ENCODE measurements at places on chromosomes 5 and 9.

DNA sequence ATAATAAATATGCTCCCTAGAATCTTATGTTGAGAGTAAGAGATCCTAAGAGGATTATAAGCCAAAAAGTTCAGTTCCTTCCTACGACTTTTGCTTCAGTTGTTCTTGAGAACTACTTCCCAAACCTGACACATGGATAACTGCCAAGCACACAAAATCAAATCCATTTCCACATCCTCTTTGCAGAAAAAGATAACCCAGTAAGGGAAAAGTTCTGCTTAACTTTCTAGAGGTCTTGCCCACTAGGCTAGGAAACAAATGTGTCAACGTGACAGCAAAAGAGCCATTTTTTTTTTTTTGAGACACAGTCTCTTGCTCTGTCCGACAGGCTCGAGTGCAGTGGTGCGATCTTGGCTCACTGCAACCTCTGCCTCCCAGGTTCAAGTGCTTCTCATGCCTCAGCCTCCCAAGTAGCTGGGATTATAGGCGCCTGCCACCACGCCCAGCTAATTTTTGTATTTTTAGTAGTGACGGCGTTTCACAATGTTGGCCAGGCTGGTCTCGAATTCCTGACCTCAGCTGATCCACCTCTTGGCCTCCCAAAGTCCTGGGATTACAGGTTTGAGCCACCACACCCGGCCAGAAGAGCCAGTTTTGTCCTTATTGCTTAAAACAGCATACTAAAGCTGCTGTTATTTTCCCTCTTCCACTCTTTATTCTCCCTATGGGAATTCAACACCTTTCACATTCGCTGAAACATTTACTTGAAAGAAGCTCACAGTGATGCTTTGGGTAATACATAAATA lies 24.2 kb downstream of the CSNK1A1 start:
- no peak for DNase-seq

- no peak for DNase-seq
These were observed 185.8 kb upstream of the NREP start for GRCh38 chr5:111942661-111943401.

GRCh38 chr9:16172796-16173195 lies 620.0 kb downstream of the CCDC171 start:
- no peak for DNase-seq

GRCh38 chr9:27673641-27674040 lies 100.4 kb upstream of the C9orf72 start:
- no peak for DNase-seq

DNA sequence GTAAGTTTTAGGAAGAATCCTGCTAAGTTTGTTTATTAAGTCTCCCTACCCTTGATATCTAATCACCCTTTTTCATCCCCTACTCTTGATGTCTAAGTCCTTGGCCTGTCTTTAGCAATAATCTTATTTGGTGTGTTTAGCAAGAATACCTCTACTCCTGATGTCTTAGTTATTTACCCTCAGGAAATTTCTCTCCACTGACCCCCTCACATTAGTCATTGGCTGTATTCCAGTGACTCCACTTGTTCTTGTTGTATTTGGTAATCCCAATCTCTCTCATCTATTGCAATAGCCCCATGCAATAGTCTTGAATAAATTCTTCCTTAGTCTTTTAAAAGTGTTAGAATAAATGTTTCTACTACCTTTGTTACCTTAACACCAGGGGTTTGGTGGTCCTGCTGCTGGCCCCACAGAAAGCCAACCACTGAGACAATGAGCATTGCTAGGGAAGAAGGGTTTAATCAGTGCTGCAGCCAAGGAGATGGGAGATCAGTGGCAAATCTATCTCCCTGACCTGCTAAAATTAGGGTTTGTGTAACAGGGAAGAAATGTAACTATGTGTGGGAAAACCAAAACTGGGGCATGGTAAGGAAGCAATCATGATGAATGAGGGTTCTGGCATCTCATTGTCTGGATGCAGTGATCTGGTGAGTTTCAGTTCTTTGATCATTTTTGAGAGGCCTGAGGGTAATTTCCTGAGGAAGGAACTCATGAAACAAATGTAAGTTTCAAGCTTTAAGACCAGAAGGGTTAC lies 236.4 kb upstream of the DAB2 start:
- no peak for DNase-seq

GRCh38 chr9:684054-684890 lies 157.2 kb upstream of the DMRT1 start:
- DNase-seq = no peak

- no peak for DNase-seq
These were observed at the start of gene TNFAIP8 for GRCh38 chr5:119355685-119356611. Gene TNFAIP8, plus strand, starts transcription at chr5:119356019. Its CDS starts 72 bp downstream, at chr5:119356091.

- no peak for DNase-seq
These were observed 47.2 kb upstream of the CXCL14 start for GRCh38 chr5:135625961-135626360.

GRCh38 chr5:39822020-39822419 lies 397.2 kb upstream of the DAB2 start:
- no peak for DNase-seq

GRCh38 chr9:13904746-13905145 lies 409.2 kb downstream of the NFIB start:
- DNase-seq = no peak

- no peak for DNase-seq
These were observed 162.7 kb upstream of the S1PR3 start for GRCh38 chr9:88828492-88828974.

- no peak for DNase-seq
These were observed 74.1 kb upstream of the RPS23 start for GRCh38 chr5:82352146-82352791.

DNA sequence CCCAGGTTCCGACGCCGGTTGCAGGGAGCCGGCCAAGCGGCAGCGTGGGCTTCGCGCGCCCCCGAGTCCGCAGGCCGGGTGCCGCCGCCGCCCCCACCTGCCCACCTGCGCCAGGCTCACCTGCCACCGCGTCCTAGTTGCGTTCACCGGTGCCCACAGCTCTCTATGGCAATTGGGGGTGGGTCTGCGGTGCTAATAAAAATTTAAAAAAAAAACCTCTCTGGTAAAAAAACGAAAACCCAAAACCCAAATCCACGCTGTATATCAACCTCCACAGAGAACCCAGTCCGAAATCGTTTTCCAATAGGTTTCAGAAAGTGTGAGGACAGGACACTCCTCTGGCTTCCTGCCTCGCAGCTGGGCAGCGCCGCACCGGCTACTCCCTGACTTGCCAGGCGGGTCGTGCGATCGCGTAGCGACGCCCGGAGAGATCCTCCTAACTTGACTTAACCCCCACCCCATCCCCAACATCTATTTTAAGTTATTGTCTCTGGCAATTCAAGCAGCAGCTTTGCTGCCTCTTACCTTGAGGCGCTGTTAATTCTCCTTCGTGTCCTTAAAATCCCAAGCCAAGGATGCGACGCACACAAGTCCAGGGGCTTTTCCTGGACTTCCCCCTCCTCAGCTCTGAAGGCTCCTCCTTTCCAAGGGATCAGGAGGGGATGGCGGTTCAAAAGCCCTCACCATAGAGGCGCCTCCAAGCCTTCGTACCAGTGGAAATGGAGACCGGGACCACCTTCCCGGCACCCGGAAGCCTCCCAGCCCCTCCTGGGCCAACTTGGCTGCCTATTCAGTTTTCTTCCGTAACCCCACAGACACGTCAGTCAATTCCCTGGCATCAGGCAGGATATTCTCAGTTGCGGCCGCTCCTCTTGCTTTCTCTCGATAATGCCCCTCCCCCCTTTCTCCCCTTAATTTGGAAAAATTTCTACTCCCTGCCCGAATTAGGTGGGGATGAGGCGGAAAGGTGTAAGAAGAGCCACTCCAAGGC lies 1639.4 kb upstream of the C9orf72 start:
- no peak for DNase-seq

- no peak for DNase-seq
These were observed 2.4 kb downstream of the GIN1 start for GRCh38 chr5:103117471-103117991.

DNA sequence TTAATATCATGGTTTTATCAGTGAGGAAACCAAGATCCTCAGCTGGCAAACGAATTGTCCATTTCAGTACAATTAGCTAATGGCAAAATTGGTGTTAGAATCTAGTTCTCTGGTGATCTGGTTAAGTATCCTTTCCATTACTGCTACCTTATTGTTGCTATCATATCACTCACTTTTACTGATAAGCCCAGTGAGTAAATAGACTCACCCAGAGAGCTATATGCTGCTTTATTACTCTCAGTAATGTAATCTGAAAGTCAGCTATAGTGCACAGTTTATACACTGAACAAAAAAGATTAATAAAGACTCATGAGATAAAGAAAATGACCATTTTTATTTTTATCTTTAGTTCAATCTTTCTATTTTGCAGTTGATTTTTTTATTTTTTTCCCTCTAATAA lies 95.0 kb downstream of the DMAC1 start:
- no peak for DNase-seq

- DNase-seq = no peak
These were observed 96.9 kb downstream of the SLC1A3 start for GRCh38 chr5:36703245-36703860.

- DNase-seq = no peak
These were observed 5.9 kb downstream of the NFIL3 start for GRCh38 chr9:91417602-91418214.

- no peak for DNase-seq
These were observed 4.1 kb downstream of the CCDC127 start for GRCh38 chr5:213803-214395.

DNA sequence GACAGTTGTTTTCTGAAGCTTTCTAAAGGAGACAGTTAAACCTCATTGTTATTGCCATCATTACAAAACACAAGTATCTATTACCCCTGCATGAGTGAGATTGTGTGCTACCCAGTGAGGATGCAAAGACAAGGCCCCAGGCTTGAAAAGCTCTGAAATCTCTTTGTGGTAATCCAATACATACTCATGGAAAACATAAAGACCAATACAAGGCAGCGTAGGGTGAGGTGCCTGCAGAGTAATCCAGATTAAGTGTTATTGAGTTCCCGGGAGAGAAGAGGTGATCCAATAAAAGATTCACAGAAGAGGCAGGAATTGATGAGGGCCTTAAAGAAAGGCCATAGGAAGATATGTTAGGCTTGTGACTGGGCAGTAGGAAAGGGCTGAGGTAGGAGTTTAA lies 150.1 kb downstream of the MEF2C start:
- no peak for DNase-seq

- no peak for DNase-seq
These were observed 627 bp downstream of the ARRDC1 start for GRCh38 chr9:137606005-137606621.

DNA sequence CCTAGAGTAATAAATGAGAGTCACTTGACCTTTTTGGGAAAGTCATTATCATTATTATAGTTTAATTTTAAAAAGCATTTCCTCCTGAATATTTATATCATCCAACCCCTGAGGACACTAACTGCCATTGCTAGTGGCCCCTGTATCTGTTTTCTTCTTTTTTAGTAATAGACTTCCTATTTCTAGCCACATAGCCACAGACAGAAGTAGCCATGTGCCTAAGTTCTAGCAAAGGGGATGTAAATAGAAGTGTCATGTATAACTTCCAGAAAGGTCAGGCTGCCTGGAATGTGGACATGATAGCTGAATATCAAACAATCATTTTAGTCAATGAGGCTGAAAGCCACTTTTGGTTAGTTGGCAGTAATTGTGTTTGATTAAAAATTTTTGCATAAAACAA lies 37.5 kb upstream of the IQGAP2 start:
- DNase-seq = no peak

DNA sequence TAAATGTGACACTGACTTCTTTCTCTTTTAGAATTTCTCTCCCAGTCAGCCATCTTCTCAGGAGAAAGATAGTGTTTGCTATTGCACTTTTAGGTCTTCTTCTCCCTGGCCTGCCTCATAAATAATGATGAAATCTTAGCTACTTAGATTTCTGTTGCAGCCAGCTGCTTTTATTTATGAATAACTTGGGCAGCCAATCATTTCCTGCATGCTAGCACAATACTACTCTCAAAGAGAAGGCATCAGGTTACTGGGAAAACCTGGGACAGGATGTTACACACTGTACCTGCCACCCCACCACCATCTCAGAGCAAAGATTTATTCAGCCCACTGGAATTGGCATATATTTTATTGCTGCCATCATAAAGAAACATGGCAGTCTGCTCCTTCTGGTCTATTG lies 266.6 kb downstream of the PRELID2 start:
- DNase-seq = no peak

DNA sequence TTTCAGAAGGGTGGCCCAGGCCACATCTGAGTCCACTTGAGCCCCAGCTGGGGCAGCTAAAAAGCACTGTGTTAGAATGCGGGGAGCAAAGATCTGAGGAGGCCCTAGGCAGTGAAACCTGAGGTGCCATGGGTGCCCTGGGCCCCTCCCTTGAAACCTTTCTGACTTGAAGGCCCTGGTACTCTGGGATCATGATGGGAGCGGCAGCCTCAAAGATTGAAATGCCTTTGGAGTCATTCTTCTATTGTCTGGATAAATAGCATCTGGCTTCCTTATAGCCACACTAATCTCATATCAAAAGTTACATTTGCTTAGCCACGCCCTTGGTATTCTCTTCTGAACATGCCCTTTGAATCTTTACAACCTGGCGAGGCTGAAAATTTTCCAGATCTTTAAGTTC lies 7.7 kb upstream of the SEMA5A start:
- no peak for DNase-seq

DNA sequence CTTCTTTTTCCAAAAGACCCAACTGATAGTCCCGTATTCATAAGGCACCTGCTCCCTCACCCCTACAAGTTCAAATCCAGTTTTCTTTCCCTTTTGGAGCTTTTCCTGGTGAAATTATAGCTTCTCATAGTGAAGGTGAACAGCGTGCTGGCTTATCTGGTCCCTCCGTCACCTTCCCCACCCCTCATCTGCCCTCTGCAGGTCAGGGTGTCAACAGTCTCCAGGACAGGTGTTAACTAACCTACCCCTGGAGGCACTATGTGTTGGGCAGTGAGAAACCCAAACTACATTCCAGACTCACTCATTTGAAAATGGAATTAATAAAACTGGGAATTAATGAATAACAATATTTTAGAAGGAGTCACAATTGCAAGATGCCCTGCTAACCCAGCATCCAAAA lies 109.0 kb upstream of the TAS2R1 start:
- no peak for DNase-seq

DNA sequence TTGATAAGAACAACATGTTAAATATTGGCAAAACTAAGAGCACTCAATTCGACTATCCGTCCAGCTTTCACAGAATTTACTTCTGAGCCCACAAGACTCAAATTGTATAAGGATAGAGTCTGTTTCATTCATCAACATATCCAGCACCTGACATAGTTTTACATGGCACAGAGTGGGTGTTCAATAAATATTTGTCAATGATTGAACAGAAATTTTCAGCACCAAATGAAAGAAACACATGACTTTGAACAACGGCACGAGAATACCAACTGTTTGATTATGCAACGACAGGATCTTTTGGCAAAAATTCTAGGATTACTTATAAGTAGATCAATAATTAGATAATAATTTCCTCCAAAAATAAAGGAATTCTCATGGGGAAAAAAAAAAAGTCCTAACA lies 41.8 kb downstream of the SKP2 start:
- DNase-seq = no peak

Measured in head of caudate nucleus (tissue), 42 donors.